ENCODE measurements at places on chromosomes 1 and 21.

GRCh38 chr1:203033287-203033686, 7.0 kb downstream of the PPFIA4 start:
- no peak for ATAC-seq

- ATAC-seq, result peak; percentile 68
Observed at GRCh38 chr1:101371259-101371658, 134.4 kb downstream of the S1PR1 start.

GRCh38 chr1:86741947-86742572, 37.7 kb downstream of the SH3GLB1 start:
- no peak for ATAC-seq

DNA sequence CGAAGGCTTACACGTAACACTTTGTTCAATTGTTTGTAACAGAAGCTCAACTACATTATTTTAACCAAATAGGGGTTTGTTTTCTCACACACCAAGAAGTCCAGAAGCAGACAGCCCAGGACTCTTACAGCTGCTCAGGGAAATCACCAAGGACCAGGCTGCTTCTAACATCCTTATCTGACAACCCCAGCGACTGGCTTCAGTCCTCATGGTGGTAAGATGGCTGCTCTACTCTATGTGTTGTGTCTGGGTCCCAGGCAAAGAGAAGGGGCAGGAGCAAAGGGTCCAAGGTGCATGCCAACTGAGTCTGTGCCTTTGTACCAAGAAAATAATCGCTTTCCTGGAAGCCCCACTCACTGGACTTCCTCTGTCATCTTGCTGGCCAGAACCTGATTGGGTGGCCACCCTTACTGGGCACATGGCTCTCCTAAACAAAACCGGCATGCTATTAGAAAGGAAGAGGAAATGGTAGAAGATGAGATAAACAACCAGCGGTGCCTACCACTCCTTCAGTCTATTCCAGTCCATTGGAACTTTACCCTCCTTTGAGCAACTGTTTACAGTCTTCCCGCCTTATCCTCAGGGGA, 34.1 kb upstream of the LRRC8D start:
- no peak for ATAC-seq

- ATAC-seq, result peak; percentile 62
Observed at GRCh38 chr1:57423656-57424211, at the start of gene DAB1. DAB1 (minus strand) TSS chr1:57424060; CDS start chr1:57291030, 133,030 bp downstream.

- ATAC-seq, result no peak
Observed at GRCh38 chr21:42165901-42166300, 53.0 kb upstream of the ABCG1 start.

Data from motor neuron (in vitro differentiated cells).